ENCODE measurements at places on chromosomes 2 and 18.

DNA sequence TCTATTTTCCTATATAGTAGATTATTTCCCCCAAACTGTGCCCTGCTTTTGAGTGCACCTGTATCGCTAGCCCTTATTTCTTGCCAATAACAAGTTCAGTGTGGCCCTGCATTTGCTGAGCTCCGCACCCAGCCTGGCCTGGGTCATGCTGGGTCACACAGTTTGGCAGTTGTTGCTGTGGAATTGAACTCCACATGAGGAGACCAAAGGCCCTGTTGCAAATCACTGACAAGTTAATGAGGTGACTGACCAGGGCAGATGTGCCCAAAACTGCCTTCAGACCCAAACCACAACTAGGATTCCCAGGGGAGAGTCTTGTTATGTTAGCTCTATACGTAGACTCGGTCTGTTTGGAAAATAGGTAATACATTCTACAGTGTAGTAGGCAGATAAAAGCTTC lies 31.0 kb downstream of the COL4A4 start:
- DNase-seq, result no peak

GRCh38 chr2:26346454-26347053 lies at the start of gene ADGRF3:
ADGRF3 (minus strand) TSS chr2:26346789; CDS start chr2:26346234, 555 bp downstream.
- peak; percentile 34 for DNase-seq

DNA sequence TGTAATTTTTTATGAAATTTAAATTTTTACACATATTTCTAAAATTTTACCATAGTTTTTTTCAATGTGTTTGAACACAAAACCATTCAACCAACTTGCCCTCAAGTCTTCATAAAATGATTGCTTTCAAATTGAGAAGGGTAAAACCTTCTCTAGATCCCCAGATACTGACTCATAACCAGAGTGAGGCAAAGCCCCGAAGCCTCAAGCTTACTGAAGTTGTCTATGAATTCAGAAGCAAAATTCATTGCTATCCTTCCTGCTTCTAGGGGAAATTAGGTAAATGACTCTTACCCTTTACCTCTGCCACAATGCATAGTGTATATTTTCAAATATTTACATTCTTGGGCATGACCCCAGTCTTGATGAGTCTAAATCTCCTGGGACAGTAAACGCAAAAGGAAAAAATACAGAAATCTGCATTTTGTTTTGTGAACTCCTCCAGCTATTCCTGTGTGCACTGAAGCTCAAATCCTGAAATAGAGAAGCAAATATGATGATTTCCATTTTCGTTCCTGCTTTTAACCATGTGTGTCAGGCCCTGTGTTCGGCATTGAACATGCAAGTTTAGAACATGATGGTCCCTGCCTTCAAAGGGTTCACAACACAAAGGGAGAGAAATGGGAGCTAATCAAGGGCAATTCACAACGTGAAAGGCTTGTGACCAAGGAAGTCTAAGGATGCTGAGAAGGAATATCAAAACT lies 246.3 kb downstream of the SUCLG1 start:
- DNase-seq, result no peak

GRCh38 chr2:84735389-84735788 lies 145.5 kb downstream of the TRABD2A start:
- DNase-seq, result no peak

DNA sequence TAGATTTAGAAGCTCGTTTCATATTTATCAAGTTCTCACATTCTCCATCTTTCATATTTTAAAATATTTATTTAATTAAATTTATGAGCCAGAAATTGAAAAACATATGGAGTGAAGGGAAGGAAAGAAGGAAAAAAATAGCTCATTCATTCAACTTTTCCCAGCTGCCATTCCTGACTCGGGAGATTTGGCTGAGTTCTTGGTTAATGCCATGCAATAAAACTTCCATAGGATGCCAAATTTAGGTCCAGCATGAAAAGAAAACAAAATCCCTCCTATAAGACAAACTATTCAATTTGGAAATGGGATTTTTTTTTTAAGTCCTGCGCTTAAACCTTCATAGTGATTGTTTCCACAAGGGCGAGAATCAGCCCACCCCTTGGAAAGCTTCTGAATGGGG lies 426.1 kb upstream of the TNP1 start:
- DNase-seq, result no peak

GRCh38 chr2:127106457-127106990 lies 430 bp downstream of the BIN1 start:
- no peak for DNase-seq

All from NCI-H748 treated with DMSO at 0.1 percent for 48 hours (cell line).